NCI-H526 (cell line): ENCODE measurements at places on chromosomes 12 and 14.

DNA sequence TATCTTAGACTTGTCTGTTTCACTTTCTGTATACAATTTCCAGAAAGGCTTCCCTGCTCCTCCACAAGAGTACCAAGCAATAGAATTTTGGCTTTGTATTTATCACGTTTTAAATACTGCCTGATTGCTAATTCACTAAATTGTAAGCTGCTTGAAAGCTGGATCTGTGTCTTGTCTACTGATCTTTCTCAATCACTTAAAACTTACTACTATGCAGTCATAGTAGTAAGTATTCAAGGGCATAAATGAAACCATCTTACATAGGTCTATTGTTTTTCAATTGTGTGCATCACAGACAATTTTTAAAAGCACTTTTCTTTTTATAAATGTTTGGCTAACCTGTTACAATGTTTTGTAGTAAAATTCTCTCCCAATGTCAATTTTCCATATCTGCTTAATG, 1.2 kb upstream of the GLIPR1L2 start:
- DNase-seq: no peak

GRCh38 chr12:66538970-66539369, 139.9 kb downstream of the GRIP1 start:
- no peak for DNase-seq

DNA sequence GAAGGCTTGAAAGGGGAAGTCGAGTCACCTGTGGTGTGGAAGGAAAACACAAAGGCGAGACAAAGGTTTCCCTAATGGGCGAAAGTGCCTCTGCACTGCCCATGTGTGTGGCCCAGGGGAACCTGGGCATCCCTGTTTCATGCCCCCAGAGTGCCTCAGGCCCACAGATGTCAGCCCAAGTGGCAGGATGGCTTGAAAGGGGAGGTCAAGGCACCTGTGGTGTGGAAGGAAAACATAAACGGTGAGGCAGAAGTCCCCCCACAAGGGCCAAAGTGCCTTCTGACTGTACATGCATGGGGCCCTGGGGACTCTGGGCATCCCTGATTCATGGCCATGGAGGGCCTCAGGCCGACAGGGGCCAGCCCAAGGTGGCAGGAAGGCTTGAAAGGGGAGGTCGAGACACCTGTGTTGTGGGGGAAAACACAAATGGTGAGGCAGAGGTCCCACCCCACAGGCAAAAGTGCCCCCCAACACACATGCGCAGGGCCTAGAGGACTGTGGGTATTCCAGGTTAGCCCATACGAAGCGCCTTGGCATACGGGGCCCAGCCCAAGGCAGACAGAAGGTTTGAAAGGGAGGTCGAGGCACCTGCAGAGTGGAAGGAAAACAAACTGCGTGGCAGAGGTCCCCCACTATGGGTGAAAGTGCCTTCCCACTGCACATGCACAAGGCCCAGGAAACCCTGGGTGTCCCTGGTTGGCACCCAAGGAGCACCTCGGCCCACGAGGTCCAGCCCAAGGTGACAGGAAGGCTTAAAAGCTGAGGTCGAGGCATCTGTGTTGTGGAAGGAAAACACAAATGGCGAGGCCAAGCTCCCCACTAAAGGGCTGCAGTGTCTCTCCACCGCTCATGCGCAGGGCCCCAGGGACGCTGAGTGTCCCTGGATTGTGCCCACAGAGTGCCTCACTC, 382.3 kb downstream of the ALG10 start:
- DNase-seq: no peak

DNA sequence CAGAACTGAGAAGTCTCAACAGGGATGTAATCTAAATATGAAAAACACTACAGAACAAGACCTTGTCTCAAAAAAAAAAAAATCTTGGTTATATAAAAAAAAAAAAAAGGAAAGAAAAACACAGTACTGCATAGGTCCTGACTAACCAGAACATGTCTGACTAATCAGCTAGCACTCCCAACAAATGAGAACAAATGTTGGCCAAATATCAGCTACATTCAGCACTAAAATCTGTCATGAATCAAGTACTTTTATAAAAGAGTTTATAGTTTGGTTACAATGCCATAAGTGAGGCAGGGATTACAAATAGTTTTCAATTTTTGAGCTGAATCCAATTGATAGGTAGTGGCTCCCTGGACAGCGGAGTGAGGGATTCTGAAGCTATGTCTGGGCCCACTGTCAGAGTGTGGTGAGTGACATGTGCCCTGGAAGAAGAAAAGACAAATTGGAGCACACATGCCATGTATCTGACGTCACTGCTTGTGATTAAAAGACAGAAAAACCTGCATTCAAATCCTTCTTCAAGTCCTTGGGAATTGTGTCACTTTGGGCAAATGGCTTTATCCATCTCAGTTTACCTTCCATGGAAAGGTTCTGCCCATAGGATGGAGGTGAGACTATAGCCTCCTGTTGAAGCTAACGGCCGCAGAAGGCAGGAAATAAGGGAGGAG, 5.6 kb upstream of the FAM234B start:
- no peak for DNase-seq

DNA sequence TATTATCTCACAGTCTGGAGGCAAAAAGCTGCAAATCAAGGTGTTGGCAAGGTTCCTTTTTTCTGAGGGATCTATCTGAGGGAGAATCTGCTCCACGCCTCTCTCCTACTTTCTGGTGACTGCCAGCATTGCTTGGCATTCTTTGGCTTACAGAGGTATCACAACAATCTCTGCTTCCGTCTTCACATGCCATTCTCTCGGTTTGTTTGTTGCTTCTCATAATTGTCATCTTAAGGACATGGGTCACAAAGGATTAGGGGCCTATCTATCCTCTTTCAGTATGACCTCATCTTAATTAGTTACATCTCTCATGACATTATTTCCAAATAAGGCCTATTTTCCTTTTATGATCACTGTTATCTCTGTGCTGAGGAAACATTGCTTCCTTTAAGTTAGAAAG, 345.0 kb downstream of the FOXG1 start:
- DNase-seq: no peak
